ENCODE measurements at places on chromosomes 13 and 19. TPM values are rescaled to one million over a fixed set of nuclear protein-coding genes. Genes with fewer than 3 reads are reported as not detected.

DNA sequence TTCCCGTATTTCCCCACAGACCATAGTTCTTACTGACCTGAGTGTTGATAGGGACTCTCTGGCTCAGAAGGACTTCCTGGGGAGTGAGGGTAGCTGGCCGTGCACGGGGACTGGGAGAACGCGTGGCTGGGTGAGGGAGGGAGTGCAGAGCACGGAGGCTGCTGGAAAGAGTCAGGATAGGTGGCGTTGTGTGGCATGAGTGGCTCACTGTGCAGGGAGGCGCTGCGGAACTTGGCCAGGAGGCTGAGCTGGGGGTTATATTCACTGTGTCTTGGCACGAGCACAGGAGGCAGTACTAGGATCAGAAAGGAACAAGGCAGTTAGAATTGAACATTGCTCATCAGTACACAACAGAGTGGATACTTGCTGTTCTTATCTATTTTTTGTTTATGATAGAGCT lies 47.4 kb downstream of the SMAD9 start:
- no peak for DNase-seq

DNA sequence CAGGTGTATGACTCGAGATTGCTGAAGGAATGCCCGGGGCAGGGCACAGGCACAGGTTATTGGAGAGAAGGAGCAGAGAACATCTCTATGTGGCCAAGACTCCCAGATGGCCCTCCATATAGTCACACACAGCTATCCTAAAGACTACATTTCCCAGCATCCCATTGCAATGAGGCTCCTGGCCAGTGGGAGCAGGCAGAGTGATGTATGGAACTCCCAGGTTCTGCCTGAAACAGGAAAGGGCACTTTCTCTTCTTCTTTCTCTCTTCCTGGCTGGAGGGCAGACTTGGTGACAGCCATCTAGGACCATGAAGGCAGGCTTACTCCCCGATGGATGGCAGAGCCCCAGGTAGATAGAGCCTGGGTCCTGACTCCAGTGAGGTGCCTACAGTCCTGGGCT lies 13.5 kb downstream of the PPP1R13L start:
- no peak for DNase-seq

- no peak for DNase-seq
Measured at GRCh38 chr13:113931841-113932459, 41.9 kb downstream of the C13orf46 start.

ZNF443 gene
- polyA plus RNA-seq = 10.7 TPM

All from renal cortex interstitium (tissue), 15 donors.